ENCODE measurements at places on chromosomes 12 and 14.

DNA sequence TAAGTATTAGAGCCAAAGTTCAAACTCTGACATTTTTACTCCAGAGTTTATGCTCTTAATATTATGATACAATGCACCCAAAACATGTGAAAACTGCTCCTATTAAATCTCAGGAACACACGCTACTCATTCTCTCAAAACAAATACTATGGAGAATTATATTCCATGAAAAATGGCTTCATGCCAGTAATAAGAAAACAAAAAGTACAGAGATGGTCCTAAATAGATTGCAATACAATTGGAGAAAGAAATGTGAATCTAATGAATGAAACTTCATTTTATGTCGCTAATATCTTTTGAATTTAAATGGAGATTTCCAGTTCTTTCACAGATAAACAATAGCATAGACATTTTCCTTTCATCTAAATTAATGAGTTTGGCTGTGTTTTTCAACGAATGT, 384.3 kb downstream of the ADAMTS20 start:
- no peak for DNase-seq

- DNase-seq: no peak
These were observed 24.4 kb downstream of the MSRB3 start for GRCh38 chr12:65302891-65303290.

- no peak for DNase-seq
These were observed 2.8 kb upstream of the EML1 start for GRCh38 chr14:99790201-99790977.

GRCh38 chr12:13534645-13535398, 338.3 kb downstream of the EMP1 start:
- DNase-seq: peak; percentile 65

- no peak for DNase-seq
These were observed 60.2 kb downstream of the LRCOL1 start for GRCh38 chr12:132550014-132550802.

DNA sequence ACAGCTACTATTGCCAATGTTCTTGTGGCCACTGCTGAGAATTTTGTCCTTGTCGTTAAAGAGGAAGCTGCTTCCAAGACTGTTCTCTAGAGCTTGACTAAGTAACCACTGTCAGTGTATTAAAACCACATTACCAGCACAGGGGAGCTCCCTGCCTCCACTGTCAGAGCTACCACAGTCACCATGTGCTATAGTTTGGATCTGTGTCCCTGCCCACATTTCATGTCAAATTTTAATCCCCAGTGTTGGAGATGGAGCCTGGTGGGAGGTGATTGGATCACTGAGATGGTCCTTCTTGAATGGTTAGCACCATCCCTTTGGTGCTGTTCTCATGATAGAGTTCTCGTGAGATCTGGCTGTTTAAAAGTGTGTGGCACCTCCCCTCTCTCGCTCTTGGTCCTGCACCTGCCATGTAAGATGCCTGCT, 23.2 kb upstream of the RAP1B start:
- no peak for DNase-seq
